C1 segment of cervical spinal cord (tissue), 14 donors: ENCODE measurements at places on chromosomes 7 and 10.

DNA sequence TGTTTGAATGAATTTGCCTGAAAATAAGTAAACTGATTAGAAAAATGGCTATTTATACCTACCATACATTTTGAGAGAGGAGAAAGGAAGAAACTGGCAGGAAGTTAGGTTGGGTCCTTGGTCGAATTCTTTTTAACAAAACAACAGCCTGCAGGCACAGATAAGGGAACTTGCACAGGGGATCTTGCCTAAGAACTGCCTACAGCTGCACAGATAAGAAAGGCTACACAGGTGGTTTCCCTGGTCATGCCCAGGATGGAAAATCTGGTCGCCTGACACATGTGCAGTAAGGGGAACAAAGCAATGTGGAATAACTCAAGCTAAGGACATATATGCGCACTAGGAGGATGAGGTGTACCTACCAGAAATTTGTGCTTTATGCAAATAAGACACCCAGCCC is 732.1 kb upstream of the POT1 start:
- DNase-seq, result no peak

GRCh38 chr7:16051561-16052255 is 365.2 kb upstream of the MEOX2 start:
- DNase-seq, result no peak

- DNase-seq, result no peak
These were observed 55.8 kb downstream of the PTN start for GRCh38 chr7:137287651-137288258.

DNA sequence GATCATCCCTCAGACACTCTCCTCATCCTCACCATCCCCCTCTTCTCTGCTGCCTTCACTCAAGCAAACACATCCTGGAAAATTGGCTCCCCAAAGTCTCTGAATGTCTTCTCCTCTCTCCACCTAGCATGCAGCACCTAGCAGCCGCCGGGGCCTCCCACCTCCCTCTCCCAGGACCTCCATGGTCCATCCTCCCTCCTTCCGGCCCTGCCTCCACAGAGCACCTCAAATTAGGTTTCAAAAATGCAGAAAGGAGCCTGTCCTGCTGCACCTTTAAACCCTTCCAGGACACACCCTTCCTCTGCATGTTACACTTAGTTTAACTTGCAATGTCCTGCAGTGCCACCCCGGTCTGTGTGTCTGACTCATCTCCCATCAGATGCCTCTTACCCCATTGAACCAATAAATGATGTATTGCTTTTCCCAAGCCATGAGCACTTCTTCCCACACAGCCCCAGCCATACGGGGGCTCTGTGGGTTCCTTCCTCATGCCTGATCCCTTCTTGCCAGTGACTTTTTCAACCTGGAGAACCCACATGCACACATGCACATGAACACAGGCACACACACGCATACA is 582.5 kb upstream of the MGMT start:
- DNase-seq, result no peak

DNA sequence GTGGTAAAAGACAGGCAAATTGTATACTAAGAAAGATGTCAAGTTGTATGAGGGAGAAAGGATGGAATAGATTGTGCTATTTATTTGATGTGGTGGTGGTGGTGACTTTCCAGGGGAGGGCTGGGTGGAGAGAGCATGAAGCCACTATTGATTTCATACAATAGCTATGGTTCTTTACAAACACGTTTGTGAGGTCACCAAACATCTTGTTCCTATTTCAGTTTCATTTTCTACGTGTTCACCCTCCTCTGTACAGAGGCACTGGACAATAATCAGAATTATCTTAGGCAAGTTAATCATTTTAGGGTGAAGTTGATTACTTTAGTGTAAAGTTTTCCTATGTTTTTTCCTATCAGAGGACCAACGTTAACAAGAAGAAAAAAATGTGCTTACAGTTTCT is 10.3 kb upstream of the CNTNAP2 start:
- DNase-seq, result no peak

GRCh38 chr7:151754142-151754590 is 122.7 kb downstream of the PRKAG2 start:
- DNase-seq, result no peak

DNA sequence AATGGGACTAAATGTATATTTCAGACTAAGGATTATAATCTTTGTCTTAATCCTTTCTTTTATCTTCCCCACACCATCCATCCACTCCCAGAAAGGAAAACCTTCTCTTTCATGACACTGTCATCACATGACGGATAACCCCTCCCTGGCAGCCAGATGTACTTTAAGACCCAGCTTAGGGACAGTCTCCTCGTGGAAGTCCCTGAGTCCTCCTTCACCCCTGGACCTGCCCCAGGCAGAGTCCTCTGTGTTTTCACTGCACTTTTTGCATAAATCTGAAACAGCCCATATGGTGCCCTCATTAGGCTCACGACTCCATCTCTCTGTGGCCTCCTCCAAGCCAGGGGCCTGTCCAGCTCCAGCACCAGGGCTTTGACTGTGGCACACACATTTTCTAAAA is 16.0 kb downstream of the NRAP start:
- DNase-seq, result no peak

DNA sequence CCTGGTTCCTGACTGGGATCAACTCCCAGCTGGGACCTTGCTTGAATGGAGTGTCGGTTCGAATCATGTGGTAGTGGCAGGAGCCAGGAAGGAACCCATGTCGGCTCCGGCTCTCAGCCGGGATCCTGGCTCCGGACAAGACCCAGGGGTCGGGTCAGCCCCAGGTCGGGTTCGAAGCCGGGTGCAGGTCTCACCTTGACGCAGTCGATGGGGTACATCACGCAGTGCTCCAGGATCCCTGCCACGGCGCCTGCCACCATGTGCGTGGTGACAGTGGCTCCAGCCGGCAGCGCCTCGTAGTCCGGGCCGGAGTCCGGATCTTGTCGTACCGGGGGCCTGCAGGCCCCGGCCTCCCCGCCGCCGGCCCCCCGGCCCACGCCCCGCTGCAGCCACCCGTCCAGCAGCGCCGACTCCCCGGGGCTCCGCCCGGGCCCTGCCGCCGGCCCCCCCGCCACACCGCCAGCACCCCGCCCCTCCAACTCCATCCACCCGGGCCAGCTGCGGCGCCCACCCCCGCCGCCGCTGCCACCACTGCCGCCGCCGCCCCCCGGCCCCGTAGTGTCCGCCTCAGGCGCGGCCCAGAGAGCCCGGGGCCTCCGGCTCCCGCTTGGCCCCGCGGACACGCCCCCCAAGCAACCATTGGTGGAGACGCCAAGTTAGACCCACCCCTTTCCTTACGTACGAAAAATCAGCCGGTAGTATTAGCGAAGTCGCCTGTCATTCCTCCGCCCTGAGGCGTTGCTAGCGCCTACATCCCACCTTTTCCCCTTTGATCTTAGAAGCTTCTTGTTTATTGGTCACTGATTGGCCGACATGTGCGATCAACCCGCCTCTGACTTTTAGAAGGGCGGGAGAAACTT is at the start of gene SLC25A28:
Gene SLC25A28 (minus strand): TSS at position 589 of the 860 bp plus-strand sequence. CDS start 104 bp downstream, at position 485.
- DNase-seq, result peak; percentile 90

- DNase-seq, result no peak
These were observed 1015.2 kb upstream of the PHF14 start for GRCh38 chr7:9958486-9958885.

GRCh38 chr7:2602406-2603043 is 29.3 kb upstream of the TTYH3 start:
- DNase-seq, result no peak

GRCh38 chr10:93420091-93420490 is 62.0 kb downstream of the MYOF start:
- no peak for DNase-seq

DNA sequence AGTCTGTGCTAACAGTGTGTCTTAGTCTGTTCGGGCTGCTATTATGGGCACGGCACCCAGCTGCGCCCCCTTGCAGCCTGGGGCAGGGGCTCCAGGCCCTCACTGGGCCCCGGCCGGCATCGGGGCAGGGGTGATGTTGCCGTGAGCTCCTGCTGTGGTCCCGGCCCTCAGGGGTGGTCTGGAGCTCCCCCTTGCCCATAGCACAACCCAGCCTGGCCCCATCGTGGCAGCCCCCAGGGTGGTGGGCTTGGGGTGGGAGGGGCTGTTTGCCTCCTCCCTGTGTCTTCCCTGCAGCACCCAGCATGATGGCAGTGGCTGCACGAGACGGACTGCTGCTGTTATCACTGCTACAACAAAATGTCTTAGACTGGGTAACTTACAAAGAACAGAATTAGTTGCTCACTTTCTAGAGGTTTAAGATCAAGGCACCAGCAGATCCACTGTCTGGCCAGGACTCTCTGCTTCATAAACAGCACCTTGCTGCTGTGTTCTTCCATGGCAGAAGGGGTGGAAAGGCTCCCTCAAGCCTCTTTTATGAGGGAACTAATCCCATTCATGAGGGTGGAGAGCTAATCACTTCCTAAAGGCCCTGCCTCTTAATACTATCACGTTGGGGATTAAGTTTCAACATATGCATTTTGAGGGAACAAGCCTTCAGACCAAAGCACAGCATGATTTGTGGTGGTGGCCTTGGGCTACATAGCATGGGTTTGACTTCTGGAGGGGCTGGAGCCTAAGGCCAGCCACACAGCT is 149.5 kb downstream of the SEC23IP start:
- no peak for DNase-seq

DNA sequence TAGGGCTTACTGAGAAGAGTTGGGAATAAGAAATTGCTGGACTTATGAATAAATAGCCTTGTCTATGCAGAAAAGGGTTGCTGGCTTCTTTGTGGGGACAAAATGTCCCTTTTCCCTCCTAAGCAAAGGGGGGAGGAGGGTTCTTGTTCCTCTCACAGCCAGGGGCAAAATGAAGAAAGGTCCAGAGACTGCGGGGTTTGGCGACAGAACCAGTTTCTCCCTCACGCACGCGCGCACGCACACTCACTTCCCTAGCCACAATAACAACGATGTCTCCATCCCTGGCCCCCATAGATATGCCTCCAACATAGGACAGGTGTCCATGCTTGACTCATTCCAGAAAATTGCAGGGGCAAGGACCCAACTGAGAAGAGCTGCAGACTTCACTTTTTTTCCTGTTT is 3.3 kb downstream of the ZMIZ1 start:
- no peak for DNase-seq

DNA sequence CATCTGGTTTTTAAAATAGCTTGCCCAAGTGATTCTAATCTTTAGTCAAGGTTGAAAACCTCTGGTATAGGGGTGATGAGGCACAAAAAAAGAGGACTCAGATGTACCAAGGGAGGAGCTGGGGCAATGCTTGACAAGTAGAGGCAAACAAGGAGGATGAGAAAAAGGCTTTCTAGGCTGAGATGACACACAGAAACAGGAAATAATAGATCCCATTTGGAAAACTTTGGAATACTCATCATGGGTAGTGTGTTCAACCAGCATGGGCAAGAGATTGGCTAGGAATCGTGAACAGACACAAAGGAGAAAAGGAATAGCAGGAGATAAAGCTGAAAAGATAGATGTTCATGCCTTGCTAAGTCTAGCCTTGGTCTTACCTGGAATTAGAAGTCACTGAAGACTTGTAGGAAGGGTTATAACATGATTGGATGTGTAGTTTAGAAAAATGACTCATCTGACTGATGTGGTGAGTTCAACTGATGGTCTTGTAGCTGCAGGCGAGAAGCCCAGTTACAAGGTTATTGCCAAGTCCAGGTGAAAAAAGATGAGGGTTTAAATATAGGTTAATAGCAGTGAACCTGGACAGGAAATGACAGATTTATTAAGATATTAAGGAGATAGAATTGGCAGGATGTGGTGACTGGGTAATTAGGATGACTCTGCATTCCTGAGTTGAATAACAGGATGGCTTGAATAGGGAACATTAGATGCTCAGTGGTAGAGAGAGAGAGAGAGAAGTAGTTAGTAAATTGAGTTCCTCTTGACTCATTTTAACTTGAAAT is 214.0 kb upstream of the LRGUK start:
- DNase-seq, result no peak

GRCh38 chr7:151519765-151520418 is at the start of gene RHEB:
Gene RHEB (minus strand): TSS chr7:151519895. CDS start chr7:151519511, 384 bp downstream.
- peak; percentile 93 for DNase-seq

- DNase-seq, result no peak
These were observed 380.6 kb upstream of the IGFBP3 start for GRCh38 chr7:46301677-46302076.

DNA sequence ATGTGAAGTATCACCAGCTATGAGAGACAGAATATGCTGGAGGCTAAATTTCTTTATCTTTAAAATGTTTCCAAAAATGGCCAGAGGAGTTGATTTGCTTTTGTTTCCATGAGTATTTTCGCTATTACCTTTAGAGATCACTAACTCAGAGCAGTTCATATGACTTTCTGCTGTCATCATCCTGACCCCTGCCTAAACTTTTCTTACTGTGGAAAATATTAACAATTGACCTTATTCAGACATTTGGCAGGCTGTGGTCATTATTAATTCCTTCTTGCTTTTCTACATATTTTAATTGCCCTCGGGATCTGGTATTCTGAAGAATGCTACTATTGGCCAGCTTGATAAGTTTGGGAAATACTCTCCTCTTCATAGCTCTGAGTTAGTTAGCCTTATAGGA is 156.5 kb downstream of the EXOC4 start:
- DNase-seq, result no peak

GRCh38 chr10:126133906-126134656 is 237.7 kb downstream of the FANK1 start:
- no peak for DNase-seq

DNA sequence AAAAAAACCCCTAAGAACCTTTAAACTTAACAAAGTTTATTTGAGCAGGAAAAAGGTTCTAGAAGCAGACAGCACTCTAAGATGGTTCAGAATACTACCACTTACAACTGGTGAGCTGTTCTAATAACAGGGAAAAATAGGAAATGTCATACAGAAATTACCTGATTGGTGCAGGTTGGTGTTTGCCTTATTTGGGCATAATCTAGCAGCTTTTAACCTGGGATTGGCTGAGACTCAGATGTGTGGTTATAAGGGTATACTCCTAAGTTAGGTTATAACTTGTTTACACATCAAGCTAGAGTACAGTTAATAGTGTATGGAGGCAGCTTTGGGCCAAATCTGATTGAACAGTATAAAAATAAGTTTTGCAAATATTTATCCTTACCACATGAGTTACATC is 59.8 kb downstream of the MAPK8 start:
- no peak for DNase-seq

- DNase-seq, result no peak
These were observed 72.5 kb upstream of the AGR3 start for GRCh38 chr7:16954321-16954720.

DNA sequence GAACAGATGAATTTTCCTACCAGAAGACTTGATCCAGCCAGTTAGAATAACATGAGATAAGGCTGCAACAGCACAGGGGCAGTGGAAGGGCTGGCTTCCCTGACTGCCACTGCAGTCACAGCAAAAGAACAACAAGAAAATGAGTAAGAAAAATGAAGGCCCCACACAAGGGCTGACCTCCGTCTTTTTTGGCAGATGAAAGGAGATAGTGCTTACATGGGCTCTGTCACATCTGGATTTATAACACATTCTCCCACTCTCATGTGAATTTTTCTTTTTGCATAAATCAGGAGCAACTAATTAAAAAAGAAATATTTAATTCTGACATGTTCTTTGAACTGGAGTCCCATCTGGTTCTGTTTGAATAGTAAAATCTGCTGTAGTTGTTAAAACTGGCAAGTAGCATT is 99.6 kb downstream of the NRP1 start:
- DNase-seq, result no peak
